ENCODE measurements at places on chromosomes 12 and 14.

DNA sequence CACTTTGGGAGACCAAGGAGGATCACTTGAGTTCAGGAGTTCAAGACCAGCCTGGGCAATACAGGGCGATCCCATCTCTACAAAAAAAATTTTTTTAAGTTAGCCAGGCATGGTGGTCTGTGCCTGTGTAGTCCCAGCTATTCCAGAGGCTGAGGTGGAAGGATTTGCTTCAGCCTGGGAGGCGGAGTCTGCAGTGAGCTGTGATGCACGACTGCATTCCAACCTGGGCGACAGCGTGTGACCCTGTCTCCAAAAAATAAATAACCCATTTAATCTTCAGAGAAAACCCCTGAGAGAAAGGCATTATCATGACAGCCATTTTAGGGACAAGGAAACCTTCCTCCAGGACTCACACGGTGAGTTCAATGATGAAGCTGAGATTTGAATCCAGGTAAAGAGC is 3.7 kb upstream of the FKBP4 start:
- no peak for DNase-seq

DNA sequence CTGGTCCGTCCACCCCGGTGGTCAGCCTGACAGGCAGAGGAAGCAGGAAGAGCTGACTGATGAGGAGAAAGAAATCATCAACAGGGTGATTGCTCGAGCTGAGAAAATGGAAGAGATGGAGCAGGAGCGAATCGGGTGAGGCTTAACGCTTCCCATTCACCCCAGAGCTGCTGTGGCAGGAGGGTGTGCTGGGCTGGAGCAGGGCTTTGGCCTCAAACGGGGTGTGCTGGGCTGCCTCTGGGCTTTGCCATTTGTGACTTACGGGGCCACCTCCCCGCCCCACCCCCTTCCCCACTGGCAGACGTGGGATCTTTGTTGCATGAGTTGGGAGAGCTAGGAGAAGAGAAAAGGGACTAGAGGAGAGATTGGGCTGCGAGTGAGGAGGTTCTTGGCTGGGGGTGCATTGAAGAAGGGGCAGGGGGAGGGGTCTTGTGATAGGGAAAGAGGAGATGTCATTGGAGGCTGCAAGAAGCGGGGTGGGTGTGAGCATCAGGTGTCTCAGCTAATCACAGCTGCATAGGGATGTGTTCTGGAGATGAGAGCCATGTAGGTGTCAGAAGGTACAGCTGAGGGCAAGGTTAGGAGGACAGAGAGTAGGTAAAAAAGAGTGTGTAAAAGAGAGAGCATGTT is 56.3 kb downstream of the RPH3A start:
- DNase-seq: no peak

- DNase-seq: no peak
Observed at GRCh38 chr14:59275668-59276067, 87.2 kb downstream of the DAAM1 start.

GRCh38 chr12:82942521-82942920 is 255.8 kb downstream of the TMTC2 start:
- no peak for DNase-seq

DNA sequence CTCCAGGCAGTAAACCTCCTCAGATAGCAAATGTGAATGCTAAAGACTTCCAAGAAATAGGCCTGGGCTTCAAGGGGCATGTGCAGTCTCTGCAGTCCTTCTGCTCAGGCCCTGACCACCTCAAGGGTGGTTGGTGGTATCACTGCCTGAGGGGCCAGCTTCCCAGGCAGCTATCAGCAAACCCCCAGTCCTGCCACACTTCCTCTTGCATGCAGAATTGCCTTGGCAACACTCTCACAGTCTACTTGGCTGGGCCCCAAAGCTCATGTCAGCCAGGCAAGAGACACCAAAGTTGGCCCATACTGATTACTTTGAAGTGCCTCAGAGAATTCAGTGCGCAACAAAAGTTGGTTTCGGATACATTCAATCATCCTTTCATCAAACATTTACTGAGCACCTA is 3.5 kb upstream of the ASB8 start:
- DNase-seq: no peak

DNA sequence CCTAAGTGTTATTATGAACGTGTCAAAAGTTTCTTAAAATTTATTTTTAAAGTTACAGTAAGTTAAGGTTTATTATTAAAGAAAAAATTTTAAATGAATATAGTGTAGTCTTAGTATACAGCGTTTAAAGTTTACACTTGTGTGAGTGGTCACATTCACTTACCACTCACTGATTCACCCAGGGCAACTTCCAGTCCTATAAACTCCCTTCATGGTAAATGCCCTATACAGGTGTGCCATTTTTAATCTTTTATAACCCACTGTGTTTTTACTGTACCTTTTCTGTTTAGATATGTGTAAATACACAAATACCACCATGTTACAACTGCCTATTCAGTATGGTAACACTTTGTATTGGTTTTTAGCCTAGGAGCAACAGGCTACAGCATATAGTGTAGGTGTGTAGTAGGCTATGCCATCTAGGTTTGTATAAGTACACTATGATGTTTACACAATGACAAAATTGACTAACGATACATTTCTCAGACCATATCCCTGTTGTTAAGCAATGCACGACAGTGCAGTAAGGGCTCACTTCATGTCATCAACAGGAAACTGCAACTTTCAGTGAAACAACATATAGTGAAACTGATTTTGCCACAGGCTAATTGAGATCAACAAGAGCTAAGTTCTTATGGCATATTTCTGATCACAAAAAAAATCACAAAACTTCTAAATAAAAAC is 112.0 kb upstream of the TMCC3 start:
- DNase-seq: no peak

- DNase-seq: no peak
Observed at GRCh38 chr12:67573566-67573965, 75.0 kb upstream of the DYRK2 start.

GRCh38 chr12:138898-139534 is 72.4 kb downstream of the IQSEC3 start:
- DNase-seq: no peak

GRCh38 chr12:80701388-80701787 is 6.0 kb upstream of the MYF6 start:
- DNase-seq: no peak

GRCh38 chr14:69259527-69260189 is at the start of gene GALNT16:
Gene GALNT16, plus strand, starts transcription at chr14:69260158. Its CDS starts 133 bp downstream, at chr14:69260291.
- DNase-seq: no peak

- peak; percentile 69 for DNase-seq
Observed at GRCh38 chr12:85076688-85077430, 40.7 kb downstream of the LRRIQ1 start.

- no peak for DNase-seq
Observed at GRCh38 chr14:104931304-104931770, 6.7 kb downstream of the PLD4 start.

- peak; percentile 91 for DNase-seq
Observed at GRCh38 chr12:49060237-49061156, at the start of gene KMT2D. Gene KMT2D, minus strand, starts transcription at chr12:49060794. Its CDS starts 5,470 bp downstream, at chr12:49055324.

DNA sequence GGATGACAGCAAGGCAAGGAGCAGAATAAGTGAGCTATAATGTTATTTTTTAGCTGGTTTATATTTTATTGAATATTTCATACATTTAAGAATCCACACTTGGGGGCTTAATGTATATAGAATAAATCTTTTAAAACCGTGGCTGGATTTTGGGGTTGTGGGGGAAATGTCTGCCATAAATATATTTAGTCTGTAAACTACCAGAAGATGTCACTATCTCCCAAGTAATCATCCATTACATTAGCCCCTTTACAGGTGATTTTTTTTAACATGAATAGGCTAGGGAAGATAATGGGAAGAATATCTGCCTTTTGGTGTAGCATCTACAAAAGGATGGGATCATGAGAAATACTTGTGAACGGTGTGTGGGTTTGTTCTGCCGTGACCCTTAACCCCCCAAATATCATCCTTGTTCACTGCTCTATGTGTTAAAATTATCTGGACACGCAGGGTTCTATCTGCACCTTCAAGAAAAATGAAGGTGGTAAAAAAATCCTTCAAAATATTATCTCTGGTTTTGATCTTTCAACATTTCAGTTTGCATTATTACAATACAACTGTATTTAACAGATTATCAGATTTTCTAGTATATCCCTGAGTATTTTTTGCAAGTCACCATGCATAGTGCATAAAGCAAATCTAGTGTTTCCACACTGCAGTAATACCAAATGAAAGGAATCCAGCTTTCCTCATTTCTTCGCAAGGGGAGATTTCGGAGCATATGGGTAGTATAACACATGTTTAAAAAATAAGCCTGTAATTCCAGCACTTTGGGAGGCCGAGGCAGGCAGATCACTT is 8.0 kb upstream of the SLC17A8 start:
- no peak for DNase-seq

GRCh38 chr14:68687746-68688145 is 105.1 kb downstream of the ZFP36L1 start:
- DNase-seq: peak; percentile 81

- no peak for DNase-seq
Observed at GRCh38 chr12:107429006-107429705, 256.4 kb upstream of the PWP1 start.

DNA sequence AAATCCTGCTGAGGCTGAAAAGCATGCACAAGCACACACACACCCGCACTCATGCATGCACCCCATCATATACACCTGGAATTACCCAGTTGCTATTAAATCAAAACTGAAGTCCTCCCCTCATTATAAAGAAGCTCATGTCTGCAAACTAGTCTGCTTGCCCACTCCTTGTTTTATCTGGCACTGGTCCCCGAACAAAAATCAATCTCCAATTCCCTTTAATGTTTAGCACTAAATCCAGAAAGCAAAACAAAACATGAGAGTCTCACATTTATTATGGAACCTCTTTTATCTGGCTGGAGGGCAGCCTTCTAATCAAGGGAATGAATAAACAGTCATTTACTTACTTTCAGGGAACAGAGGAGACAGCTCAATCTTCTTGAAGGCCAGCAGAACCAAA is 1093.4 kb upstream of the FLRT2 start:
- no peak for DNase-seq

DNA sequence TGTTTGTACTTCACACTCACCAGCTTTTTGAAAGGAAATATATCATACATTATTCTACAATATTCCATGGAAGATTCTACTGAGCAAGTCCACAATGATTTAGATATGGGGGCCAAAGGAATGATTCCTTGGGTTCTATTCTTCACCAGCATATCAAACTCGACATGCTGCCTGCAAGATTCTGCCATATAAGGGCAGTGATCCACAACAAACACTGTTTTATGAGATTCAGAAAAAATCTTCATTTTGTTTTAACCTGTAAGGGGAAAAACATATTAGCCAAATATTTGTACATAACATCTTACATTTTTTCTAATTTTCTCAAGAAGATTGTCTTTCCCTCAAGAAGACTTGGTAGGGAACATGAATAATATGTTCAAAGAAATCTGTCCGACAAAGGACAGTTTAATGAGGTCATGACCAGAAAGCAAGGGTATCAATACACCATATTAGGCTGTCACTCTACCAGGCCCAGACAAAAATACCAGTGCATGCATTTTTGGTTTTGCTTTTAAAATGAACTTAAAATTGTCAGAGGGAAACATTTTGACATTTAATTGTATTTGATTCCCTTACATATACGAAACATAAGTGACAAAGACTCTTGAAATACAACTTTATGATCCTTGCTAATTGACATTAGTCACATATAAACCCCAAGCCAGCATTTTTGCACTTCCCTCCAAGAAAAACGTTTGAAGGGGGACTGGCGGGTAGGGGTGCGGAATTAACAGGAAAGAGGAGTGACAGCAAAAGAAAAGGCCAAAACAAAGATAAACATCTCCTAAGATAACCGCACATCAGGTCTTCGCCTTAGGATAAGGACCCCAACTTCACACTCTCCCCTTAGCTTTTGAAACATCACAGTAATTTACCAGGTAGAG is 980 bp downstream of the INTS13 start:
- no peak for DNase-seq

- DNase-seq: no peak
Observed at GRCh38 chr14:58376791-58377190, 18.9 kb upstream of the TOMM20L start.

DNA sequence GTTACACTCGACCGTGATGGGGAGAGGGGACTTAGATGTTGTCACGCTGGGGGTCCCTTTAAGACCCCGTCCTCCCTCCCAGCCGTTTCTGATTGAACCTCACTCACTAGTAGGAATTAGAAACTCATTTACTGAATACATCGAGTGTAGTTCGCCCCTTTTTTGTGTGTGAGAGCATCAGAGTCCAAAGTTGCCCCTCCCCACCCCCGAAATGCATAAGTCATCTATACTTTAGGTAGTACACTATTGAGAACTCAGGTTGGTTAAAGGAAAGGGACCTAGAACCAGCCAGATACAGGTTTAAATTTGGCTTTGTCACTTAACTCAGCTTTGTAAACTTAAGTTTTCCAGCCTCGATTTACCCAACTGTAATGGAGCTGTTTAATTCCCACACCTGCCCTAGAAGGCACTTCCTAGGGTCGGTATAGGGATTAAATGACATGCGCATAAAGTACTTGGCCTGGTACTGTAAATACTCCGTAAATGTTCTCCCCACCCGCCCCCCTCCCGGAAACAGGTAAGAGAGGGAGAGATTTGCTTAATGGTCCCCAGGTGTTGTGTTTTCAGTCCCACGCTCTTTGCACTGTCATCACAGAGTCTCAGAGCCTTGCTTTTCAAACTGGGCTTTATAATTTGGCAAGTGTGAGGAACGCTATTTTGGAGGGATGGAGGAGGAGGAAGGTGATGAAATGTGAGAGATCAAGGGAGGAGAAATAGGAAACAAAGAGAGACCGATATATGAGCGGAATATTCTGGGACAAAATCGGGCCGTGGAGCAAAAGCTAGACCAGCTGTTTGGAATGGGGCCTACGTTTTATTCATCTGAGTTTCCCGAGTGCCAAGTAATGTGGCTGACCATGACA is 897 bp downstream of the SUDS3 start:
- DNase-seq: no peak
